ENCODE measurements at places on chromosomes 7 and 10. TPM values are rescaled to one million over a fixed set of nuclear protein-coding genes. Genes with fewer than 3 reads are reported as not detected.

Gene ALKBH4
- total RNA-seq = 11.1 TPM

Gene CTAGE6
- total RNA-seq = 0.59 TPM

Gene ZNF680
- total RNA-seq = 10.7 TPM

Gene CDK1
- 50.6 TPM for total RNA-seq

Gene RGR
- not detected for total RNA-seq

Gene VPS50
- total RNA-seq = 30.9 TPM

Gene ASB15
- not detected for total RNA-seq

Gene PRPS1L1
- total RNA-seq = not detected

Gene VWDE
- not detected for total RNA-seq

Gene SPDYE8
- total RNA-seq = not detected

Gene ITIH5
- total RNA-seq = 0.20 TPM

Gene TAS2R41
- total RNA-seq = not detected

Gene CFAP69
- total RNA-seq = 7.7 TPM

Gene CDH23
- total RNA-seq = 0.20 TPM

Gene GPER1
- 8.5 TPM for total RNA-seq

Gene CCDC136
- total RNA-seq = 6.6 TPM

Gene HMX3
- not detected for total RNA-seq

Gene TSPAN33
- not detected for total RNA-seq

Gene TDRD1
- total RNA-seq = 3.3 TPM

Gene SPDYE3
- not detected for total RNA-seq

Gene FAM237B
- total RNA-seq = under 0.01 TPM

Gene DOCK4
- total RNA-seq = 8.1 TPM

Gene IDI2
- under 0.01 TPM for total RNA-seq

Gene FAM25A
- not detected for total RNA-seq

Gene ECHDC3
- total RNA-seq = 2.9 TPM

Gene TMEM26
- total RNA-seq = not detected

Gene FFAR4
- total RNA-seq = not detected

Gene PPP1R17
- not detected for total RNA-seq

Gene TBX20
- total RNA-seq = not detected

Gene CPA2
- not detected for total RNA-seq

Gene MMP21
- not detected for total RNA-seq

Gene TMEM72
- total RNA-seq = not detected

Gene HTRA1
- 310 TPM for total RNA-seq
